Activated CD4-positive, alpha-beta T cell treated with anti-CD3 and anti-CD28 coated beads, Interleukin-2, Interleukin-4, amounts not matched to agents 100 ng/mL and 50 ng/mL, durations not matched to agents 16 hours and 8 hours (primary cell): ENCODE measurements at places on chromosomes 2 and 18.
A peak's percentile ranks its signal among the peaks of the same experiment; 100 is the strongest.

DNA sequence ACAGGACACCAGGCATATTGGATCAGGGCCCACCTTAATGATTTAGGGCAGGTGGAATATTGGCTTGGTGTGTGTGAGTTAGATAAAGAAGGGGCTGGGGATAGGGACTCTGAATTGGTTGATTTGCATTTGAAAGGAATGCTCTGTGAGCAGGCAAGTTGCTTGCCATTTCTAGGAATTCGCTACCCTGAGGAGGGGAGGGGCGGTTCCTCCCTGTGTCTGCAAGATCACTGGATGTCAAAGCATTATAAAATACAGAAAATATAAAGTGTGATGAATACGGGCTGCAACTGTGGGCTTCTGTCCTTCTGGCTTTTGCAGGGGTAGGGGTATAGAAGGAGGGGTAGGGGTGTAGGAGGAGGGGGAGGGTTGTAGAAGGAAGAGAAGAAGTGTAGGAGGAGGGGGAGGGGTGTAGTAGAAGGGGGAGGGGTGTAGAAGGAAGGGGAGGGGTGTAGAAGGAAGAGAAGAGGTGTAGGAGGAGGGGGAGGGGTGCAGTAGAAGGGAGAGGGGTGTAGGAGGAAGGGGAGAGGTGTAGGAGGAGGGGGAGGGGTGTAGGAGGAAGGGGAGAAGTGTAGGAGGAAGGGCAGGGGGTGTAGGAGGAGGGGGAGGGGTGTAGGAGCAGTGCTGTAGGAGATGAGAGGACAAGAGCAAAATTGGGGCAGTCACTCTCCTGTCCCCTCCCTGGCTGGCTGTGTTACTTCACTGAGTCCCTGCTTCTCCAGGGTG is 238.0 kb upstream of the COPS8 start:
- no peak for DNase-seq

- no peak for DNase-seq
Observed at GRCh38 chr2:68060652-68061051, 2.2 kb downstream of the C1D start.

DNA sequence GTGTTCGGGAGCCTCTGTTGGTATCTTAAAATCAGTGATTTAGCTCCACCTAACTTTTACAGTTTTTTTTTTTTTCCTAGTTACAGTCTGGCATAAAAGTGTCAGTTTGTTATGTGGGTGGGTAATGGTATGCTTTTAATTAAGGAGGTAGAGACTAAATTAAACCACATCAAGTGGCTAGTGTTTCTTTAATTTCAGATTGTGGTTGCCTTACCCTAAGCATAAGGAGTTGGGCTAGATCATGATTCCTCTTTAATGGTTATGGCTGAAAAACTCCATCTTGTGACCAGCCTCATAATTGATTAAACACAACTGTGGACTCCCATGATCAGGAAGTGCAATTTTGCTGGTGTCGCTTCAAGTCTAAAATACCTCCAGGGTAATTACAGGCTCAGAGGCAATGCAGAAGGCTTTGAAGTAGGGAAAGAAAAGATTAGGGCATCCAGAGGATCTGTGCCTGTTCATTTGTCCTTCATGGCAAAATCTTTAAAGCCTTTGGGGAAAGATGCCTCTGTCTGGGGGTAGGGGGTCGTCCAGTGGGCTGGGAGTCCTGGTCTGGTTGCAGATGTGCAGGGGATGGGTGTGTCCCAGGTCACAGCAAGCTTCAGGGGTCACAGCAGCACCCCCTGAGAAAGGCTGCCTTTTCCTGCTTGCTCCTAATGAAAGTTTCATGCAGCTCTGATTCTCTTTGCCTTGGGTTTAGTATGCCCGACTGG is 579.2 kb downstream of the BCL11A start:
- DNase-seq = no peak

DNA sequence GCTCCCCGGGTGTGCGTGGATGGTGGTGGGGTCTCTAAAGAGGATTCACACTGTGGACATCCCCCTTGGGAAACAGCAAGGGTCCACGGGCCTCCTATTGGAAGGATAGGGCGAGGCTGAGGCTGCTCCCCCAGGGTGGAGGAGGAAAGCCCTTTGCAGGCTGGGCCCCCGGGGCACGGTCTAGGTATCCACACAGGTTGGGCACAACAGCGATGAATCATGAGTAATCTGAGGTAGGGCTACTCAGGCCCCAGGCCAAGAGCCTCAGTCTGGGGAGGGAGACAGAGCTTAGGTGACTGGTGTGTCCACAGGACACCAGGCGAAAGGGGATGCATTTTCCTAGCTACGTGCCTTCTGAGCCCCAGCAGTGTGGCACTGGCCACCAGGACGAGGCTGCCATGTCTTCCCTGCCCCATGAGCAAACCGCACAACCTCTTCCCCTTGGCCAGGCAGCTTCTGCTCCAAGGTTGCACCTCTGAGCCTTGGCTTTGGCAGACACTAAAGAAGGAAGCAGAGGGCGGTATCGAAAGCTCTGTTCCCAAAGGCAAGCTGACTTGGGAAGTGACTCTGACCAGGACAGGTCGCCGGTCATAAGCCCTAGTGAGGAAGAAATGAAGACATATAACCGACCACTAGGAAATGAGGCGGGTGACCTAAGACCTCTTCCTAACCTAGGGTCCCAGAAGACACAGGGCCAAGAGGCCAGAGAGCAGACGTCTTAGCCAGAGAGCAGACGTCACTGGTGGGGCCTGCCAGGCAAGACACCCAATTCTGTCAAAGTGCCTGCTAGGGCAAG is 14.6 kb upstream of the SEMA4C start:
- no peak for DNase-seq

- DNase-seq = no peak
Observed at GRCh38 chr2:75007061-75007460, 48.6 kb downstream of the POLE4 start.

- DNase-seq = no peak
Observed at GRCh38 chr2:240450532-240451107, 15.2 kb downstream of the GPC1 start.

DNA sequence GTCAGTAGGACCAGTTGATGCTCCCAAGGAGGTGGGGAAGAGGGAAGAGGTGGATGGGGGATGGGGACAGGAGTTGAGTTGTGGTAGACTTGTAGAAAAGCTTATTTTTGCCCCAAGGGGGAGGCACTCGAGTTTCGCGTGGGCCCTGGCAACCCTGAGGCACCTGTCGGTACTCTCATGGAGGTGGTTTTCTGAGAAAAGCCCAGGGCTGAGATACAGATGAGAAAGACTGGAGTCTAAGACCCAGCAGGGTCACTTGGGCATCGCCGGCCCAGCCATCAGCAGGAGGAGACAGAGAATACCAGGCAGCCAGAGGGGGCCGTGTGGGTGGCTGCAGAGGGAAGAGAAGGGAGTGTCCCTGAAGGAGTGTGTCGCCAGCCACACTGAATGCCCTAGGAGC is 57.7 kb upstream of the HPCAL1 start:
- DNase-seq = no peak

- DNase-seq = no peak
Observed at GRCh38 chr2:113342650-113343049, 63.9 kb upstream of the PAX8 start.

DNA sequence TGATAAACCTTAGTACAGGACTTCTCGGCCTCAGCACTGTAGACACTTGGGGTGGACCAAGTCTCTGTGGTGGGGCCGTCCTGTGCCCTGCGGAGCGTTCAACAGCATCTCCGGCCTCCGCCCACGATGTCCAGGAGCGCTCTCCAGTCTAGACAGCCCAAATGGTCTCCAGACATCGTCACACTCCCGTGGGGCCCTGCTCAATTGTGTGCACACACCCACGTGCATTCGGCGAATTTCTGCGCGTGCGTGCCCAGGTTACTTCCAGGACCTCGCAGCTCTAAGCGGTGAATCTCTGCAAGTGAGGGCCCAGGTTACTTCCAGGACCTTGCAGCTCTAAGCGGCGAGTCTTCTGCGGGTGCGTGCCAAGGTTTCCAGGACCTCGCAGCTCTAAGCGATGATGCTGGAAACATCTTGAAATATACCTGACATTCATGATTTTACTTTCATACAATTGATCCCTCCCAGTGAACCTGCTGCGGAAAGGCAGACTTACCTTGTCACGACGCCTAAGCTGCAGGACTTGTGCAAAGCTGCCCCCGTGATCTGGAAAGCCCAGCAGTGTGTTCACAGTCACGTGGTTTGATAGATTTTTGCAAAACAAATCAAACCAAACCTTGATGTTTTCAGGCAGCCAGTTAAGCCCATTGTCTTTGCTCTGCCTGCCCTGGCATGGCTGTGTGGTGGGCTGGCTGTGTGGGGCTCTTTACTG is 16.1 kb upstream of the OTOS start:
- DNase-seq = no peak

DNA sequence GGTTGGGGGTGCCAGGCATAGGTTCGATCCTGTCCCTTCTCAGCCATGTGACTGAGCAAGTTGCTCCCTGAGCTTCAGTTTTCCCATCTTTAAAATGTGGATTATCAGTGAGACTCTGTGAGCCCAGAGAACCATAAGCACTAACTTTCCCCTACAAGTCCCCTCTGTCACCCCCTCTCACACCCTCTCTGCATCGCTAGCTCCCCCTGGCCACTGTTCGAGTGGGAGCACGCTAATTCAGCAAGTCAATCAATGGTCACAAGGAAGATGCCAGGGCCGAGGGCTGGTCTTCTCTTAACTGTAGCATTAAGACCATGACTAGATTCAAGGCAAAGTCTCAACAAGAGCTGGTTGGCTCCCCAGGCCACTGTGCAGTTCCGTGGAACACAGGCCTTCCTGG is 66.2 kb downstream of the BCL2L11 start:
- no peak for DNase-seq

- DNase-seq = no peak
Observed at GRCh38 chr18:1891641-1892040, 679.7 kb downstream of the METTL4 start.

DNA sequence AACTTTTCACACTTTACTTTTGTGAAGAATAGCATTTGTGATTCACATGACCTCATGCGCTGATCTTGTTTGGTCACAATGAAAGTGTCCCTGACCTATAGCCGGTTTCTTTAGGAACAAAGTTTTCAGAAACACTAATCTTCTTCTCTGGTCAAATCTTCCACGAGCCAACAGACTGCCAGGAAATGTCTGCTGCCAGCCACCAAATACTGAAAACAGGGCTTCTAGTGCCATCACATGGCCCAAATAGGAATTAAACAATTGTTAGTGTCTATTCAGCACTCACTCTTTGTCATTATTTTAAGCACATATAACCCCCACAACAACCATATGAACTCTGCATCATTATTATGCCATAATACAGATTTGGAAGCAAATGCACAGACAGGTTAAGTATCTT is 286.5 kb upstream of the SYT4 start:
- no peak for DNase-seq

- no peak for DNase-seq
Observed at GRCh38 chr18:56067969-56068671, 480.1 kb upstream of the TCF4 start.

GRCh38 chr2:69846182-69847067 is 17.0 kb downstream of the GMCL1 start:
- DNase-seq = no peak

- no peak for DNase-seq
Observed at GRCh38 chr2:121092095-121092494, 192.9 kb downstream of the TFCP2L1 start.

DNA sequence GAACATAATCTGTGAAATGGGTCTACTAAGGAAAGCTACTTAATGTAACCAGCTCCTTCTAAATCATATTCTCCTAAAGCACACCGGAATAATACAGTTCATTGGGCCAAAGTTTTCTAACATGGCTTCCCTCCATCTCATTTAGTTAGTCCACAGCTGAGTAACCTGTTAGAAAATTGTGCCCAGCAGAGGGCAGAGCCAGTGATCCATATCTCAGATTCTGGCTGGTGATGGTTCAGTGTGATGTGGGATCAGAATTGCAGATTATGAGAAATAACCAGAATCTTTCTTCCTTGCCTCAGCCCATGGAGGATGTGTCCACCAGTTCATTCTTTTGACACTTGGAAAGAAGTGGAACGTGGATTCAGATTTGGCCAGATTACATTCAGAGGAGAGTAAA is 9.4 kb upstream of the CTLA4 start:
- DNase-seq = peak; percentile 72

- DNase-seq = no peak
Observed at GRCh38 chr18:43079422-43079821, 36.1 kb downstream of the RIT2 start.

DNA sequence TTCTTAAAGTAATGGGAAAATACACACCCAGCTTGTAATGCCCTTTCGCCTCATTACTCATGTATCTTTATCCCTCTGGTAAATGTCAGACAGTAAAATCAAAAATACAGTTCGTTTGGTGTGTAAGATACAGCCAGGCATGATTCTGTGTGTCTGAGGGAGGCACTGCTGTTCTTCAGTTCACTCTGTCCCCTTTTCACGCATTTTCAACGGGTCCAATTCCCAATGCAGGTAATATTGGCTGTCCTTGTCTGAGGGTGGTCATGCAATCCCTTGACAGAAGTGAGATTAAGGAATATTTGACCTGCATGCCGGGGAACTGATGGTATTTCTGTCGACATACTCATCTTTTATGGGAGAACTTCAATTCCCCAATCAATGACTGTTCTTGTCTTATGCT is 587.2 kb upstream of the NXPH2 start:
- DNase-seq = no peak

- DNase-seq = no peak
Observed at GRCh38 chr2:46460241-46460921, 19.0 kb upstream of the TMEM247 start.

GRCh38 chr2:69166812-69167468 is 154.0 kb downstream of the ANTXR1 start:
- DNase-seq = no peak

DNA sequence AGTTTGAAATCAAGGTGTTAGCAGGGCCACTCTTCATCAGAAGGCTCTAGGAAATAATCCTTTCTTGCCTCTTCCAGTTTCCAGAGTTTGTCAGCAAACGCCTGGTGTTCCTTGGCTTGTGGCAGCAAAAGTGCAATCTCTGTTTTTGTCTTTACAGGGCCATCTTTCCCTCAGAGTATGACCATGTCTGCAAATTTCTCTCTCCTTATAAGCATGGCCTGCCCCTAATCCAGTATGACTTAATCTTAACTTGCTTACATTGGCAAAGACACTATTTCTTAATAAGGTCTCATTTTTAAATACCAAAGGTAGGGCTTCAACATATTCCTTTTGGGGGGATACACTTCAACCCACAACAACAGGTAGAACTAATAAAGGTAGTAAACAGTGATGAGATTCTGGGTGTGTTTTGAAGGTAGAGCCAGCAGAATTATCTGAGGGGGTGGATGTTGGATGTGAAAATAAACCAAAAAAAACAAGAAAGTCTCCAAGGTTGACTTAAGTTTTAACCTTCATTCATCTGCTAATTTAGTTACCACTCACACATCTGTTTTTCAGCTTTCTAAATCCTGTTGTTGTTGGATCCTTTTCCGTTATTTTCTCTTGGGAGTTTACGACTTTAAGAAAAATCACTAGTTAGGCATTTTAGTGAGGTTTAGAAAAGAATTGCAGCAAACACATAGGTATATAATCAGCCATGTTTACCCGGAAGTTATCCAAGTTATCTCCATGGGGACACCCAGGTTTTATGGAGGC is 234.4 kb upstream of the FIGN start:
- DNase-seq = no peak
